DMS 273 treated with DMSO at 0.1 percent for 48 hours (cell line): ENCODE measurements at places on chromosomes 5 and 9.

DNA sequence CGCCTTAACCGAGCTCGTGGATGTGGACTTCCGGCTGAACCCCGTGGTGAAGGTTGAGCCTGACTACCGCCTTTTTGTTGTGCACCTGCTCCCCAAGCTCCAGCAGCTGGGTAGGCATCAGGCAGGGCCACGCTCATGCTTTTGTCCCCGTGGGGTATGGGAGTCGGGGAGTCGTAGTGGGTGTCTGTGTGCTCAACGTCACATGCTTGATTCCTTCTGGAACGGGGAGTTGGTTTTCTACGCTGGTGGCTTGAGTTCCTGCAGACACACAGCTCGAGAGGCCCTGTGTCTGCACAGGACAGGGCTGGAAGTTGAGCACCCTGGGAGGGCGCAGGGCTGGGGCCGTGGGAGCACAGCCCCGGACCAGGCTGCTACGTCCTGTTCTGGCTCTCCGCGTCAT is 8.0 kb downstream of the CEP72 start:
- no peak for DNase-seq

DNA sequence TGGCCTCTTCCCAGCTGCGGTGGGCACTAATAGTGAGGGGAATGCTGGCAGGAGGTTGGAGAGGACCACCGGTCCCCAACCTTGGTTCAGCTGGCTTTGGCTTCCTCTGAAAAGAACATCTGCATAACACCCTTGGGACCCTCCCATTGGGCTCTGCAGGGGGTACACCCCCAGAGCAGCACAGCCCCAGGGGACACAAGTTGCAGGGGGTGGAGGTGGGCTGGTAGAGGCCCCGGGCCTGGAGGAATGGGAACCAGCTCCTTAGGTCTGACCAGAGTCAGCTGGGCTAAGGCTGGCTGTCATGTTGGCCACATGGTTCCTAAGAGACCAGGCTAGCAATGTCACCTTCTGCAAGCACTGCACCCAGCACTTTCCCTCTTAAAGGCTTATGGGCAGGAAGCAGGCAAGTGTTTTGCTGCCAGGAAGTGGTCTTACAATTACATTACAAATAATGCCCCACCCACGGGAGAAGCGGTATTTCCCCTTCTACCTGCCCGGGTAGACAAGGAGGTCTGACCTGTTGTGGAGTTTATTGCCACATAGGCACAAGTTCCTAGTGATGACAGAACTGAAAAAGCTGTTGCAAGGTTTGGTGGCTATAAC is 18.1 kb downstream of the GCNT4 start:
- DNase-seq = no peak

- no peak for DNase-seq
Observed at GRCh38 chr5:61631438-61631941, 299.4 kb downstream of the ZSWIM6 start.

- DNase-seq = no peak
Observed at GRCh38 chr5:139849942-139850341, 54.3 kb downstream of the PSD2 start.

- no peak for DNase-seq
Observed at GRCh38 chr5:126234563-126235195, 188.5 kb upstream of the GRAMD2B start.

GRCh38 chr9:126154869-126155268 is 171.8 kb upstream of the MVB12B start:
- DNase-seq = no peak

GRCh38 chr5:143446535-143447226 is 43.2 kb upstream of the NR3C1 start:
- DNase-seq = no peak

DNA sequence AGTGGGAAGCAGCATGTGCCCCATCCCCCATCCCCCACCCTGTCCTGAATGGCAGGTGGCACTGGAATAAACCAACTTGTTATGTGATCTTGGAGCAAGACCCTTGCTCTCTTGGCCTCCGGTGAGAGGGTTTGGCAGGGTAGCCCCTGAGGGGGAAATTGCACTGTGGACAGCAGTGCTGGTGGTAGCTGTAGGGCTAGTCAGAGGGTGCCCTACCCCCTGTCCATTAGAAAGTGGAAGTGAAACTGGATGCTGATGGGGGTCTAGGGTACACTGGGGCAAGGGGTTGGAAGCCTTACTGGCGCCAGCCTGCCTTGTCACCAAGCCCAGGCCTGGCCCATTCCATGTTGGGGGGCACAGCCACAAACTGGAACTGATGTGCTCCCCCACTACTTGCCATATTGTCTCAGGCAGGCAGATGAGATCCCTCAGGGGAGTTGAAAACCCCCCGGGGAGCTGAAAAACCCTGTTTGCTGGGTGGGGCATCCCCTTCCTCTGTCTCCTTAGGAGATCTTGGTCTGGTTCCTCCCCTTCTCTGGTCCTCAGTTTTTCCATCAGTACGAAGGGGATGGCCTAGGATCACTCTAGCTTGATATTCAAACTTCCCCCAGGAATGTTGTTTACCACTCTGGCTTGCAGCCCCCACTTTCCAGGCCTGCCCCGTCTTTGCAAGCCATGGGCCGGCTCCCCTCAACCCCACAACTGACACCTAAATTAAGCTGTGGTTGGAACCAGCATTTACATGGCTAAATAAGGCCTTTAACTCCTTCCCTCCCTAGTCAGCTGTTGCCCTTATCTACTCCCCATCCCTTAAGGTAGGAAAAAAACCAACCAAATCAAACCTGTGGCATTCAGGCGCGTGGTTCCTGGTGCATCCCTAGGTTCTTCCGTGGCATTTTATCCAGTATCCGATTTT is 14.4 kb upstream of the SYNPO start:
- no peak for DNase-seq

GRCh38 chr5:128799945-128800344 is 165.3 kb upstream of the SLC27A6 start:
- DNase-seq = no peak

- no peak for DNase-seq
Observed at GRCh38 chr5:145437627-145438026, 397.5 kb downstream of the PRELID2 start.

DNA sequence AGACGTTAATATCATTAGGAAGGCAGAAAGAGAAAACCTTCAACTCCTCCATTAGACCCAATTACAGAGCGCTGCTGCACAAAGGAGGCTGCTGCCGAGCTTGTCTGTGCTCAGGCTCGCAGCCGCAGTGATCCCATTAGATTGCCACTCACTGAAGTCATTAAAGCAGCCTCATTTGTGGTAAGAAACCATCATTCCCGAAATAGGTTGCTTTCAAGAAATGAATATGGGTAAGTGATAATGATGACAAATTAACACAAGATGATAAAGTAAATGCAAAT is 137.2 kb downstream of the CAVIN4 start:
- no peak for DNase-seq

GRCh38 chr5:159951834-159952233 is 35.6 kb downstream of the ADRA1B start:
- DNase-seq = no peak

DNA sequence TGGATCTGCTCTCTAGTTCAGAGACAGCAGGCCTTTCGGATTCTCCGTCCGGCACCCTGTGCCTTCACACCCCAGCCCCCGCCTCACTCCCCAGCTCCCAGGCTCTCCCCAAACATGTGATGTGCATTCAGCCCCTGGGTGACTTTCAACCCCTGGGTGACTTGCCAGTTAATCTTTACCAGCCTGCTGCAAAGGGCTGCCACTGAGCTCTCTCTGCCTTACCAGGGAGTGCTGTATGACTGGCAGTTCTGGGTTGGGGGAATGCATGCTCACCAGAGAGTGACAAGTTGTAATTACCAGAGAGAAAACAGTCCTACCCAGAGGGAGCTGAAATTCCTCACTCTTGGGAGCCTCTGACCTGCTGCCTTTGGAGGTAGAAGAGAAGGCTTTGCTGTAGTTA is 4.9 kb upstream of the ADRA1B start:
- DNase-seq = no peak

- DNase-seq = no peak
Observed at GRCh38 chr5:3092664-3093063, 341.2 kb upstream of the IRX2 start.

GRCh38 chr5:1298723-1299510 is 4.0 kb upstream of the TERT start:
- DNase-seq = no peak

DNA sequence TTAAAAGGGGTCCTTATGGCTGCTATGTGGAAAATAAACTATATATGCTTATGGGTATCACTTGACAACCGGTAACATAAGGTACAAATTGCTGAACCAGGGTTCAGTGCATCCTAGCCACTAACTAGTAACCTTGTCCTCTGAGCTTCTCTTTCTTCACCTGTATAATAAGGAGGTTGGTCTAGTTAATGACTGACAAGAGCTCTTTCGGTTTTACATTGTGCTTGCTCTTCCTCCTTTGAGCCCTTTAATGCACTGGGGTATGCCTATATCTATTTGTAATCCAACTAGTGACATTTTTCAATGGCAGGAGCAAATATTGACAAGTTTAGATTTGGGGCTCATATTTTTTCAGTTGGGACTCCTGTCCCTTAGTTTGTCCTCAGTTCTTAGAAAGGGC is 66.1 kb downstream of the NPR3 start:
- no peak for DNase-seq

GRCh38 chr9:86652736-86653135 is 294.6 kb downstream of the GAS1 start:
- DNase-seq = no peak

- DNase-seq = peak; percentile 80
Observed at GRCh38 chr5:137304226-137304874, 194.8 kb downstream of the SPOCK1 start.

DNA sequence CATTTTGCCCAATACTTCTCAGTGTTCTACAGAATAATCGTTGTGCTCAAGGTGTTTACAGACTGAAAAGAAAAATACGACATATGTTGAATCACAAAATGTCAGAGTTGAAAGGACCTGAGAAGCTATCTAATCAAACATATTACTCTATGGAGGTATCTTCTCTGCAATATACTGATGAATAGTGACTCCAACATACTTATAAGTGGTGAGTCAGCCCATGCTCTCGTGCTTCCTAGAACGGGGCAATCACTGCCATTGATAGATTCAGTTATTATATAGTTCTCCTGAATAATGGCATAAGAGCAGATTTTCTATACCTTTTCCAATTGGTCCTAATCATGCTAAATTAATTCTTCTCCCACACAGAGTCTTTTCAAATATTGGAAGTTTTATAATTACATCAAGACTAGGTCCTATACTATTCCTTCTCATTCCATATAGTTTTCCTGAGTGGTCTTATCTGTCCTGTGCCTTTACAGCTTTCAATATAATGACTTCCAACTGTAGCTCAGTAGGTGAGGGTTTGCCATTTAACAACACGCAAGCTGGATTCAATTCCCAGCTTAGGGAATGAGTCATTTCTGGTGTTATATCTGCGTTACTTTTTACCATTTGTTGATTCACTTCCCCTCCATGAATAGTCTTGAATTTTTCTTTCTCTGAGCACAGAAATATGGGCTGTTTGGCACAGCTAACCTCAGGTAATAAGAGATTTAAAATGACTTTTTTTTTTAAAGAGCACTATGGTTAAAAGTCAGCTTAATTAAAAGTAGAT is 81.1 kb downstream of the PLK2 start:
- DNase-seq = no peak

- no peak for DNase-seq
Observed at GRCh38 chr9:2390028-2390427, 231.6 kb upstream of the VLDLR start.

- DNase-seq = no peak
Observed at GRCh38 chr5:134846641-134846960, 833 bp downstream of the C5orf24 start.

- DNase-seq = no peak
Observed at GRCh38 chr9:137764981-137765380, 112.6 kb upstream of the CACNA1B start.
